Mesendoderm (in vitro differentiated cells): ENCODE measurements at places on chromosomes 5 and 9.

DNA sequence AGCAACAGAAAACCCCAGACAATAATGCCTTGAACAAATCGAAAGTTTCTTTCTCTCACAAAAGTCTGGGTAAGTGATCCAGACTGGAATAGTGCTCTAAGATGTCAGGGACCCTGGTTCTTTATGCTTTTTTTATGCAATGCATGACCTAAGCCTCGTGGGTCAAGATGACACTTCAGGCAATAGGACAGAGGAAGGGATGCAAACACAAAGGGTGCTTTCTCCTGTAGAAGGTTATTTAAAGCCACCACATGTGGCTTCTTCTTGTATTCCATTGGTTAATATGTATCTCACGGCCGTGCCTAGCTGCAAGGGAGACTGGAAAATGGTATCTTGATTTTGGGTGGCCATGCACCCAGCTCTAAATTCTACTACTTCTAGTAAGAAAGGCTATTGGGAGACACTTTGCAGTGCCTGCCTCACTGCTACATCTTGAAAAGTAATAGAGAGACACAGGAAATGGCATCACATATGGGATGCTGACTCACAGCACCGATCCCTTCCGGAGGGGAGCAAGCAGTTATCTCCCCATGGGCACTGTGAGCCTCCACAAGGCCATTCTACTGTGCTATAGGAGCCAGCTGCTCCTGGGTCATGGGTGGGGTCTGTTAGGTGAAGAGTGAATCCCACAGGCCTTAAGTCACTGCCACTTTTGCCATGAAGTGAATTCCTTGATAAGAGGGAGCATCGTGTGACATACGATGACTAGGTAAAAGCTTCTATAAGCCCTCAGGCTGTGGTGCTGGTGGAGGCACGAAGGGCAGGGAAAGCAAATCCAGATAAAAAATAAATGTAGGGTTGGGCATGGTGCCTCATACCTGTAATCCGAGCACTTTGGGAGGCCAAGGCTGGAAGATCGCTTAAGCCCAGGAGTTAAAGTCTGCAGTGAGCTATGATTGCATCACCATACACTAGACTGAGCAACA lies 32.5 kb upstream of the RAB14 start:
- peak; percentile 49 for DNase-seq

- DNase-seq = peak; percentile 21
These were observed 1.1 kb downstream of the SRD5A1 start for GRCh38 chr5:6634306-6634705.

DNA sequence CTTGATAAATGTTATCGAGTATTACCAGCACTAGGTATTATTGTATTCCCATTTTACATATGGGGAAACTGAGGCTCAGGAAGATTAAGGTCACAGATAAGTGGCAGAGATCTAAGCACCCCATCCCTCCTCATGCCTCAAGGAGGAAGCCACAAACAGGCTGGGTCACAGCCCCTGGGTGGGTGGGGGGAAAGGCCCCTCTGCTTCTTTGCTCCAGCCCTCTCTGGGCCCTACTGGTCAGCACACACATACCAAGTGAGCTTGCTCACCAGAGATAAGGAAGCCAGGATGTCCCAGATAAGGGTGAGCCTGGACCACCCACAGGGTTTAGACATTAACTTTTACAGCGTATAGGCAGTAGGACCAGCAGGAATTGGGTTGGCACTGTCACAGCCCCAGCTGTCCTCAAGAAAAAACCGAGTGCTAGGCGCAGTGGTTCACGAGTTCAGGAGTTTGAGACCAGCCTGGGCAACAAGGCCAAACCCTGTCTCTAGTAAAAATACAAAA lies 45.3 kb downstream of the STK10 start:
- peak; percentile 87 for DNase-seq

GRCh38 chr9:36858805-36859375 lies 175.2 kb downstream of the PAX5 start:
- no peak for DNase-seq

DNA sequence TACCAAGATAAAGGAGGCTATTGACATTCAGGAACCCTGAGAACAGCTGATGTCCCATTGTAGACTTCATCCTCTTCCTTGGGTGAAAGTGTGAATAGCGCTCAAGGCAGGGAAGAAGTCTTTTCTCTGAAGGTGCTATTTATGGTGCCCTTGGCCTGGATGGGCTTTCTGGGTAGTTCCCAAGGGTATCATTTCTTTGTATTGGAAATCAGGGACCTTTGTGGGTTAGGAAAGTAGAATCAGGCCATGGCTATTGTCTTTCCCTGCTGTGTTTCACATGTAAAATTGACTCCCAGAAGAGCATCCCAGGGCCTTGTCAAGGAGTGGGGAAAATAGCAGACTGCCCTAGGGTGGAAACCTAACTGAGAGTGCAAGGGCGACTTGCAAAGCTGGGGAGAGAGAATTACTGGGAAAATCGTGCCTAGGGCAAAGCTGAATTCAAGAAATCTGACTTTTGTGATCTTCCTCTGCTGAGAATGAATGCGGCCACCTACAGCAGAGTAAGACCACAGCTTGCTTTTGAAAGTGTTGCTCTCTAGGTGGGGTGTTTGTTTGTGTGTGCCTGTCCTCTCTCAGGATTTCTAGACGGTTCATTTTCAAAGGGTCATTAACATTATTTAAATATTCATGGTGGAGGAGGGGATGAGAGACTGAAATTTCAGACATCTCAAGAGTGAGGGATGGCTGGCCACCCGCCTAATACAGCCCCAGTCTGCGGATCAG lies 160.6 kb downstream of the C9orf152 start:
- DNase-seq = peak; percentile 66

- no peak for DNase-seq
These were observed 95.8 kb downstream of the FOXD1 start for GRCh38 chr5:73352649-73353230.

GRCh38 chr9:16602494-16602893 lies 268.0 kb downstream of the BNC2 start:
- DNase-seq = no peak

DNA sequence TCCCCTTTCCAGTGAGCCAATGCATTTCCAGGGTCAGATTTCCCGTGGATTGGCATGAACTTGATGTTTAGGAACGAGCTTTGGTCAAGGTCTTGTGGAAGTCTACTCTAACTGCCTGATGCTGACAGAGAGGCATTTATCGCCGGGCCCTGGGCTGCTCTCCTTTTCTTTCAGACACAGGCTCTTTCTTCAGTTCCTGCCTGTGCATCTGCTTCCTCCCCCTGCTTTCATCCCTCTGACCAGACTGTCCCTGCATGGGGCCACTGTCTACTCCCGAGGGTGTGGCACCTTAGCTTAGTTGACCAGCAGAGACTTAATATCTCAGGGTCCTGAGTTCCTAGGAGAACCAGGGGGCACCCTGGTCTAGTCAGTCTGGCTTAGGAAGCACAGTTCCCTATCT lies 41.2 kb downstream of the RALGPS1 start:
- DNase-seq = no peak

- no peak for DNase-seq
These were observed 40.2 kb downstream of the SLC1A3 start for GRCh38 chr5:36646507-36647023.

GRCh38 chr9:133515615-133516255 lies 9.0 kb downstream of the MYMK start:
- DNase-seq = no peak

DNA sequence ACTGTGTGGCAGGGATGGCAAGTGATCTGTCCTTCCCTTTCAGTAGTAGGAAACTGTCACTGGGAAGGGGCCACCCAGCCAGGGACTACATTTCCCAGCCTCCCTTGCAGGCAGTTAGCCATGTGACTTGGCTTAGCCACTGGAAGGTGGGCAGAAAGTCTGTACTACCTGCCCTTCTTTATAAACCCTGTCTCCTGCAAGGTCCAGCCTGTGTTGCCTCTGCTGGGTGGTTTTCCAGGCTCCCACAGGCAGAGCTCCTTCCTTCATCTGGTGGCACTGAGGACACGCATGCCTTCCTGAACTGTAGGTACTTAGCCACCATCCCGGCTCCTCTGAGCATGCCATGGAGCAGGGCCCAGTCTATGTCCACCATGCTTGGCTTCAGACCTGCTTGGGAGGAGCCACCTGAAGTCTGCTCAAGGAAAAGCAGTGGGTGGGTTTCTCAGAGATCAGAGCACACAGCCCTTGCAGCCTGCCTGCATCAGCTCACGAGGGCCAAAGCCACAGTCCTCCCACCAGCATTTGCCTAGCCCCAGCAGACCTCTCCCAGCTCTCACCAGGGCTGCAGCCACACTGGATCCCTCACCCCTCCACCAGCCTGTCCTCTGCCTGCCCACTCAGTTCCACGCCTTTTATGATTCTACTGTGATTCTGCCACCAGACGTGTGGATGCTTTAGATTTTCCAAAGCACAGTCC lies 16.7 kb upstream of the SLC25A51 start:
- peak; percentile 55 for DNase-seq

- DNase-seq = peak; percentile 91
These were observed 83.7 kb upstream of the ORM1 start for GRCh38 chr9:114238891-114239875.

DNA sequence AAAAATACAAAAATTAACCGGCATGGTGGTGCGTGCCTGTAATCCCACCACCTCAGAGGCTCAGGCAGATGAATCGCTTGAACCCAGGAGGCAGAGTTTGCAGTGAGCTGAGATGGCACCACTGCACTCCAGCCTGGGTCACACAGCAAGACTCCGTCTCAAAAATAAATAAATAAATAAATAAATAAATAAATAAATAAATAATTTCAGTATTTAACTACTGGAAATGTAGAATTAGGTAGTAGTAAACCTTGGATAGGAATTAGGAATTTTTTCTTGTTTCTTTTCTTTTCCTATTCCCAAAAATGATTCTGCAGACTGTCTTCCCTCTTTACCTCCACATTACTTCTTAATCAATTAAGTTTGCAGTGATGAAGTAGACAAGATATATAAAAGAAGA lies 103.2 kb downstream of the PLK2 start:
- no peak for DNase-seq

- no peak for DNase-seq
These were observed 136.1 kb downstream of the FGF1 start for GRCh38 chr5:142549834-142550233.

GRCh38 chr5:13745508-13745907 lies 199.0 kb downstream of the DNAH5 start:
- DNase-seq = peak; percentile 78
